Mammary epithelial cell (primary cell): ENCODE measurements at places on chromosomes 12 and 14. TPM values are rescaled to one million over a fixed set of nuclear protein-coding genes. Genes with fewer than 3 reads are reported as not detected.
A peak's percentile ranks its signal among the peaks of the same experiment; 100 is the strongest.

DNA sequence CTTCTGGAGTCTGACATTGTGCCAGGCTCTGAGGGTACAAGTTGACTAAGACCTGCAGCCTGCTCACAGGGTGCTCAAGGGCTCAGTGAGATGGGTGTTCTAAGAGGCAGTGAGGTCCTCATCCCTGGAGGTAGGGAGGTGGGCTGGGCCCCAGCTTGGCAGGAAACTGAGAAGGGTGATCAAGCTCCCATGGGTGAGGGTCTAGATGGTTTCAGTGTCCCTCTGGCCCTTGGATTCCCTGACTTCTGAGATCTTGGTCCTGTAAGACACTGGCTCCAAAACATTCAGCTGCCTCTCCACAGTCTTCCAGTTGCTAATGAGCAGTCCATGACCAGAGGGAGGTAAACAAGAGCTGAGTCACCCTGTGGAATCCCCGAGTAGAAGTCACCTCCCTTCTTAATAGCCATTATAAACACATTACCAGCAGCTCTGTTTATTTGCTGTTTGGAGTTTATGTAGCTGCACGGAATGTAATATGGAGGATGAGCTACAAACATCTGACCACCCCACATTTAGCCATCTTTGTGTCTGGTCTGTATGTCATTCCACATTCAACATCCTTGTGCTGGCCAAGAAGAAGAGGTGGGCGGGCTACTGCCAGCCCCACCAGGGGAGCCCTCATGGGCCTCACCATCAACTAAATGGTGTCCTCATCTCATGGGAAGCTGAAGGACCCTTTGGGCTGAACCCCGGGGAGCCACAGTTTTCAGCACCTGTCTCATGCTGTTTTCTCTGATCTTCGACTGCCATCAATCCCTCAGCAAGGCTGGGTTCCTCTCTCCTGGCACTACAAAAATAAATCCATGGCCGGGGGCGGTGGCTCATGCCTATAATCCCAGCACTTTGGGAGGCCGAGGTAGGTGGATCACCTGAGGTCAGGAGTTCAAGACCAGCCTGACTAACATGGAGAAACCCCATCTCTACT, 37.2 kb upstream of the BDKRB2 start:
- DNase-seq: peak; percentile 75

DNA sequence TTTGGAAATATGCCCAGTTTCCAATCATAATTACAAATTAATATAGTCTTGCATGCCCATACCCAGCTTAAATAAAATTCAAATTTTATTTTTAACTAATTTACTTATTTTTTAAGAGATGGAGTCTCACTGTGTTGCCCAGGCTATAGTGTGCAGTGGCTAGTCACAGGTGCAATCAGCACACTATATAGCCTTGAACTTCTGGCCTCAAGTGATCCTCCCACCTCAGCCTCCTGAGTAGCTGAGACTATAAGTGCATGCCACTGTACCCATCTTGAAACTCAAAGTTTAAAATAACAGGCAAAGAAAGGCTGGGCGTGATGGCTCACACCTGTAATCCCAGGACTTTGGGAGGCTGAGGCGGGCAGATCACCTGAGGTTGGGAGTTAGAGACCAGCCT, 10.3 kb downstream of the MLH3 start:
- DNase-seq: no peak

- DNase-seq: no peak
Observed at GRCh38 chr12:121678305-121678704, 8.9 kb upstream of the MORN3 start.

- DNase-seq: no peak
Observed at GRCh38 chr14:41642367-41642766, 35.7 kb downstream of the LRFN5 start.

DNA sequence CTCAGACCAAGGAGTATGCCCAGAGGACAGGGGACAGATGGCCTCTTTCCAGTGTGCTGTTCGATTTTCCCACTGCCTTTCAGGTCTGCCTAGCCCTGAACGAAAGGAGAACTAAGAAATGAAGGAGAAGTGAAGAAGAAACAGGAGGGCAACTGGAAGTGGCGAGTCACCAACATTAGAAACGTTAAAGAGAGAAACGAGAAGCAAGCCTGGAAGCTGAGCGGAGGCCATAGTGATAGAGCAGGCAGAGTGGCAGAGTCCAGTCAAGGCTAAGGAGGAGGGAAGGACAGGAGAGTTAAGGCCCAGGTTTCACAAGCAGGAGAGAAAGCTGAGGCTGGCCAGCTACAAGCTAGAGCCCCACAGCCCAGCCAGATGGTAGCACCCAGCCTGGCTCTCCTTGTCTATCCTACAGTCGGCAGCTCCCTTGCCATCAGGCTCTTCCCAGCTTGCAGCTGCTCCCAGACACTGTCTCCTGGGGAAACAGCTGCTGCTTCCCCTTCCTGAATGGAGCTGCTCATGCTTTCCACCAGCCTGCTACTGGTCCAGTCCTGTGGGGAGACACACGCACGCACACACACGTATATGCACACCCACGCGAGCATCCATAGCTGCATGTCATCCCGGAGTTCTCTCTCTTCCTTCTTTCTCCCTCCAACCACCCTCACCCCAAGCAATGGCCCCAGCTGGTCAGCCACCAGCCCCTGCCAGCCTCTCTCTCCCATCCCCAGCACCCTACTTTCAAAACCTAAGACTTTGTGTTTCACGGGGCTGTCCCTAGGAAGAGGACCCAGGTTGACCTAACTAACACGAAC, 139.7 kb upstream of the CCND2 start:
- DNase-seq: no peak

DNA sequence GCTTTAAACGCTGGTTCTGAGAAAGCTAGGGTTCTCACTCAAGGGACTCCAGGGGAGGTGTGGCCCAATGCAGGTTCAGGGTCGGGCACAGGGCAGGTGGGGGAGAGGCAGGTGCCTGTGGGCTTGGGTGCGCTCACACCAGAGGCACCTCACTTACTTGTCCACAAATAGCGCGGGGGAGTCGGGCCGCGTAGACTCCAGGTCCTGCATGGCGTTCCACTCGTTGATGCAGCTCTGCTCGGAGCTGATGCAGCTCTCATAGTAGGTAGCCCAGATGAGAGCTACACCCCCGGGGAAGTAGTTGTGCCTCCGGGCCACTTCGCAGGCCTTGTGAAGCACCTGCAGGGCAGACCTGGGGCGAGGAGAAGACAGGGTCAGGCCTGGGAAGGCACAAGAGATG, 49.9 kb downstream of the SSH1 start:
- no peak for DNase-seq

GRCh38 chr12:69704357-69704756, 5.3 kb upstream of the BEST3 start:
- no peak for DNase-seq

DNA sequence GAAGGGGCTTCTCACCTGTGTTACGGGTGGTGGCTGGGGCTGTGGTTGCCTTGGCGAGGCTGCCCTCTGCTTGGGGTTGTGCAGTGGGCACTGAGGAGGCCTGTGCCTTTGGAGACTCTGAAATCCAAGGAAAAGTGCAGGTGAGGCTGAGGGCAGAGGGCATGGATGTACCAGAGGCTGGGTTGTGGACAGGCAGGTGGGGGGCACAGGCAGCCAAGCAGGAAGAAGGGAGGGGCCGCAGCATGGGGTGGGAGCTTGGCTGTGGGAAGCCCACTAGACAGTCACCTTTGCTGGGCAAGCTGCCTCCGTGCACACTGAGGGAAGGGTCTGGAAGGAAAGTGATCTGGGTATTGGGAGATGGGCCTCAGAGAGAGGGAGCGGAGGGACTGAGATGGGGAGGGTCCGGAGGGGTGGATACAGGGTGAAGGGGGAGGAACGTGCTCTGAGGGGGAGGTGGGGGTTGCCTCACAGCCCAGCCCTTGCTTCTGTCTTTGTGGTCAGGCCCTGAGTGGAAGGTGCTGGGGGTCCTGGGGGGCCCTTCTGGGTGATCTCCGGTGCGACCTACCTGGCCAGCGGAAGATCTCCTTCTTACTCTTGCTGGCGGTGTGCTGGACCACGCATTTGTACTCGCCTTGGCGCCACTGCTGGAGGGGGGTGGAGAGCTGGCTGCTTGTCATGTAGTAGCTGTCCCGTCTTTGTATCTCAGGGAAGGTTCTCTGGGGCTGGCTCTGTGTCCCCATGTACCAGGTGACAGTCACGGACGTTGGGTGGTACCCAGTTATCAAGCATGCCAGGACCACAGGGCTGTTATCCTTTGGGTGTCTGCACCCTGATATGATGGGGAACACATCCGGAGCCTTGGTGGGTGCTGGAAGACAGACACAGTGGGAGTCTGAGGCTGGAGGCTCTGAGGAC, 318.7 kb downstream of the TMEM121 start:
- no peak for DNase-seq

Gene TRIAP1
- total RNA-seq: 41.6 and 75.0 TPM in 2 replicates

GRCh38 chr12:122336015-122336946, 70.0 kb upstream of the VPS33A start:
- no peak for DNase-seq

- no peak for DNase-seq
Observed at GRCh38 chr12:115979851-115980250, 297.6 kb downstream of the MED13L start.

DNA sequence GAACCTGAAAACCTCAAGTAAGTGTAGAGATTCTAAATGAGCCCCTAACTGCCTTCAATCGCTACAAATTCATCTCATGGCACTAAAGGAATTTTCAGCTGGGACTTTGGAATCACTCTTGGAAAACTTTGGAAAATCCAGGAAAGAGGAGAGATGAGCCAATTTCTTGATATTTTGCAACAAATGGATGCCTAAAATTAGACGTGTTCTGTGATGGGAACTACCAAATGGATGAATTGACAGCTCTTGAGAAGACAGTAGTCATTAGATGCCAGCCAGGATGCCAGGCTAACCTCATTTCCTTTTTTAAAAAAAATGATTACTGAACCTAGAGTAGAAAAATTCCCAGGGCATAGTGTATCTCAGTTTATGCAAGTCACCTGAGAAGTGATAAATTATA, 78.3 kb downstream of the NPAS3 start:
- DNase-seq: no peak

DNA sequence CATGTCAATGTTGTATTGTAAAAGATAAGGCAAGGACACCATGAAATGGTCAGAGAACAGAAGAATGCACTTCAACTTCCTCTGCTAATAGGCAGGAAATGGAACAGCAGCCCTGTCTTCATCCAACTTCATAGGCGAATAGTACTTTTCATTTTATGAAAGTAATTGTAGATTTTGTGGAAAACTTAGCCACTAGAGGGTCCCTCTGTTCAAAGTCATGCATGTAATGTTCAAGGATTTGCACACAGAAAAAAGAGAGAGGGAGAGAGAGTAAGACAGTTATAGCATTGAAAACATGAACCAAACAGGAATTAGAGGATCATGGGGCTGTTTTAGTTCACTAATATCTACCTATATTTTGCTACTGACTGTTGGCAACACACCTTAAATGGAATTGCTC, 172.2 kb downstream of the FLRT2 start:
- no peak for DNase-seq

Gene RFLNA
- not detected for total RNA-seq

- no peak for DNase-seq
Observed at GRCh38 chr12:93060666-93061472, 131.8 kb upstream of the EEA1 start.

Gene PTCSC3
- not detected in 2 replicates for total RNA-seq

Gene SIX4
- total RNA-seq: 13.2 and 14.2 TPM in 2 replicates

GRCh38 chr14:75344411-75344810, 65.8 kb downstream of the FOS start:
- DNase-seq: no peak

DNA sequence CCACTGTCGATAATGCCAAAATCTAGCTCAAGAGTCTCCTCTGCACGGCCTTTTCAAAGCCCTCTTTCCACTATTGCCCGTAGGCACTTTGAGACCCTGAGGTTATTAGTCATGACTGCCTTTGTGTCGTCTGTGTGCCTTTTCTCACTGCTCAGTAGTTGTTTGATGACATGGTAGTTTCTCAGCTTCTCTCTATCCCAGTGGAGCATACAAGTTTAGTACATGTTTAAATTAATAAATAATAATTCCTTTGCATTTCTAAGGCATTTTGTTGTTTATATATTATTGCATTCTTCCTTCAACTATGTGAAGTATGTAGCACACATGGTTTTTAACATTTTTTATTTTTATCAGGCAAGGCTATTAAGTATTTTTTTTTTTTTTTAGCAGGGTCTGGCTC, 458.1 kb downstream of the PCNX1 start:
- no peak for DNase-seq

Gene DEGS2
- 0.13 and 0.87 TPM in 2 replicates for total RNA-seq

DNA sequence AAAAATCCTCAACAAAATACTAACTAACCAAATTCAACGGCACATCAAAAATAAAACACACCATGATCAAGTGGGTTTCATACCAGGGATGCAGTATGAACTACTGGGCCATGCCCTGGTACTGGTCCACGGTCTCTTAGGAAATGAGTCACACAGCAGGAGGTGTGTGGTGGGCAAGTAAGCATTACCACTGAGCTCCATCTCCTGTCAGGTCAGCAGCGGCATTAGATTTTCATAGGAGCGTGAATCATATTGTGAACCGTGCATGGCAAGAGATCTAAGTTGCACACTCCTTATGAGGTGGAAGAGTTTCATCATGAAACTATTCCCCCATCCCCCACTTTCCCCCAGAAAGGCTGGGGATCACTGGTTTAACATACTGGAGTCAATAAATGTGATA, 6.7 kb upstream of the LGR5 start:
- no peak for DNase-seq

GRCh38 chr12:64286521-64286920, 64.4 kb upstream of the KICS2 start:
- no peak for DNase-seq

- no peak for DNase-seq
Observed at GRCh38 chr12:110104188-110105094, 19.7 kb upstream of the IFT81 start.

Gene TMCC3
- total RNA-seq: 15.2 and 22.7 TPM in 2 replicates

- DNase-seq: no peak
Observed at GRCh38 chr14:59997449-59997848, 77.5 kb downstream of the LRRC9 start.

DNA sequence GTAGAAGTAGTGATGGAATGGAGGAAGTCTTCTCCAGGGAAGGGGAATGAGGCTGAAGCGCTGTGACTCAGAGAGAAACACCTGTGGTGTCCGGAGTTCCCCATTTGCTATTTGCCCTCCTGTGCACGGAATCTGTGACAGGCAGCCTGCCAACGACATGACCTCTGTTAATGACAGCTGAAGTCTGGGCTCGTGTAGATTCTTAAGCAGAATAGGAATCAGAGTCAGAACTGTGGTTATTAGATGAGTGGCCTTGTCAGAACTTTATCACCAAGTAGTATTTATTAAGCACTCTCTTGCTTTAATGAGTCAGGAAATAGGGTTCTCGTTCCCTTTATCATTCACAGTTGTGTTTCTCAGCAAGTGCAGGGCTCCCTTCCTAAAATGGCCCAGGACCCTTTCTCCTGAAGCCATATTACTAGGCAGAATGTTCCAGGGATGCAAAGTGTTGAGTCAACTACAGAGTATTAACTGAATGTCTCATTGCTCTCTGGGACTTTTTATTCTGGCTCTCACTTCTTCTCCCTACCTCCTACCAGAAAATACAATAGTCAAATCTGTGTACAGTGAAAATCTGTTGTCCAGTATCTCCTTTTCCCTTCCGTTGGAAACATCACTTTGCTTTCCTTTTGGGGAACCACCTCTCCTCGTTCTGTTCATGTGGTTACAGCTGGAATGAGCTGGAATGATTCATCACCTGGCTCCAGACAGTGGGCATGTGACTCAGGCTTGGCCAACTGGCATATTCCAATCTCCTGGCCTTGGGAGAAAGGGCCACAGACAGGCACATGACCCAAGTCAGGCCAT, 77.8 kb upstream of the MAX start:
- peak; percentile 98 for DNase-seq

- no peak for DNase-seq
Observed at GRCh38 chr14:23117371-23118020, 1.6 kb downstream of the CEBPE start.

- DNase-seq: no peak
Observed at GRCh38 chr14:83830316-83830715, 1699.6 kb upstream of the FLRT2 start.
